ENCODE measurements at places on chromosomes 1 and 21. TPM values are rescaled to one million over a fixed set of nuclear protein-coding genes. Genes with fewer than 3 reads are reported as not detected.

Gene RGL1
- 40.4 TPM for total RNA-seq

GRCh38 chr21:38228537-38228936 is 28.3 kb upstream of the KCNJ15 start:
- DNase-seq, result no peak

- DNase-seq, result no peak
Observed at GRCh38 chr1:212237651-212238050, 47.6 kb upstream of the PPP2R5A start.

GRCh38 chr21:31837618-31838390 is 35.0 kb upstream of the HUNK start:
- DNase-seq, result no peak

DNA sequence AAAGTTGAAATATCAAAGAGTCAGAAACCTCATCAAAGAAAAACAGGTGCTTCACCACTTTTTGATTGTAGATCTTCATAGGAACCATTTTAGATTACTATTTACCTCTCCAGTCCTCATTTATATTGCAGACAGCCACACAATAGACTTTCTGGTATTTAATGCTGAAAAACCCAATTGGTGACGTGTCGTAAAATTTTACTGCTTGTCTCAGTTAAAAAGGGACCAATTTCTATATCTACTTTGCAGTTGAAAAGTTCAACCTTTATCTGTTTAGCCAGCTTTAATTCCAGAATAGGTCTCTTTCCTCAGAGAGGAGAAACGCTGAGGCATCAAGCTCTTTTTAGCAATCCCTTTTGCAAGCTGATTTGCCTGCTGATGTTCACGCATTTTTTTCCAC is 1722.4 kb downstream of the PLA2G4A start:
- no peak for DNase-seq

- no peak for DNase-seq
Observed at GRCh38 chr1:25815208-25816111, 4.3 kb upstream of the MTFR1L start.

Gene TFF1
- not detected for total RNA-seq

Gene MYBPH
- total RNA-seq, result not detected

DNA sequence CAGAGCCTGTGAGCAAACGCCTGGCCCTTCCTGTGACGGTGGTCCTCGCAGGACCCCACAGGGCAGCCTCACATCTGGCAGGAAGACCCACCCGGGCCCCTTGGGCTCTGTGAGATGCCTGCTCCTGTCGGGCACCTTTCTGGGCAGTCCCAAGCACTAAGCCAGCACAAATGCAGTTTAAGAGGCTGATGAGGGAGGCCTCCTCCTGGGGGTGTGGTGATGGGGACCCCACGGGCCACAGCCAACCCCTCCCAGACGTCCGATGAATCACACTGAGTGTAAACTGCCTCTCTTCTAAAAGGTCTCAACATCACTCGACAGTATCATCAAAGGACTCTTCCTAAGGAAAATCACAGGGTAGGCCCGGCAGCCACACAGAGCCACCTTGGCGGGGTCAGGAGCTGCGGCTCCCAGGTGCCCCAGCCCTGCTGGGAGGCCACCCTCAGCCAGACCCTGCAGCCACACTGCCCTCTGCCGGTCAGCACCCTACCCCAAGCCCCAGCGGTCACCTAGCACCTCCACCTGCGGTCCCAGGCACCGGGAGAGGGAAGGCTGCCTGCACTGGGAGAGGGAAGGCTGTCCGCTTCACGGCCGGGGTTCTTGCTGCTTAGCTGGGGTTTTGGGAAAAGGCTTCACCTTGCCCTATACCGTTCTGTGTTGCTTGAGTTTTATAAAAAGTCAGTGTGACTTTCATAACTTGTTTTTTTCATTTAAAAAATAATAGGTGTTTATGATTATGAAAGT is 3.9 kb upstream of the PRKCZ start:
- peak; percentile 58 for DNase-seq

DNA sequence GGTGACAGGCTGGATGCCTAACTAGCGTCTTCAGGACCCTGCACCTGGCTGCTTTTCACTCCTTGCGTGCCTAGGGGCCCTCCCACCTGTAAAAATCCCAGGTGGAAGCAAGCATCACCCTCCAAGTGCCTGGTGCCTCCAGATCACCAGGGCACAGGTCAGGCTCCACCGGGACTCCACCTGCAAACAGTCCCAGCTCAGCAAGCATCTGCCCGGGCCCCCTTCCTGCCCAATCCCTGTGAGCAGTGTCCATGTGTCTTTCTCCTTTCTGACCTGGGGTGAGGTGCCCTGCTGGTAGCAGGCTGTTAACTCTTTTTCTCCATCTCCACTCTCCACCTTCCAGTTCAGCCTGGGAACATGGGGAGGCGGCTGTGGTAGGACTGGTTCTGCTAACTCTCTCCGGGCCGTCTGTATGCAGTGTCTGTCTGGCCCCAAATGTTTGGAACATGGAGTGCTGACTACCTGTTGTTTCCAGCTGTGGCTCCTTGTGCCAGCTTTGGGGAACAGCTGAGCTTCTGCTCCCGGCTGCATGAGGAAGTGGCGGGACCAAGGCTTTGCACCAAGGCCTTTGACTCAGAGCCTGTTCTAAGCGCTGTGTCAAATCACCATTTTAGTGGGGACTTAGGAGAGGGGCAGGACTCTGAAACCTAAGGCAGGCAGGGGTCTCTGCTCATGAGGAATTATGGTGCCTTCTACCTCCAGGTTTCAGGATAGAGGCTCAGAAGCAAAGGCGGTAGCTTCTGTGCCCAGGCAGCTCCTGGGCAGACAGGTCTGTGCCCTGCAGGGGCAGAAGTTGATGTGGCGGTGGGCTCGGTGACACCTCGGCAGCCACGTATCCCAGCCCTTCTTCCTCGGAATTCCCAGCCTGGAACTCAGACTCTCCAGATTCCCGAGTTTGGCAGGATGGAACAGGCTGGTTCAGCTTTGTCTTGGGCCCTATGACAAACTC is 5.5 kb downstream of the GPR137B start:
- DNase-seq, result no peak

- peak; percentile 96 for DNase-seq
Observed at GRCh38 chr1:119647734-119648619, at the start of gene ZNF697. Gene ZNF697 (minus strand): TSS chr1:119648266. CDS start chr1:119626100, 22,166 bp downstream.

- DNase-seq, result peak; percentile 62
Observed at GRCh38 chr1:20367116-20367585, 76.5 kb downstream of the VWA5B1 start.

DNA sequence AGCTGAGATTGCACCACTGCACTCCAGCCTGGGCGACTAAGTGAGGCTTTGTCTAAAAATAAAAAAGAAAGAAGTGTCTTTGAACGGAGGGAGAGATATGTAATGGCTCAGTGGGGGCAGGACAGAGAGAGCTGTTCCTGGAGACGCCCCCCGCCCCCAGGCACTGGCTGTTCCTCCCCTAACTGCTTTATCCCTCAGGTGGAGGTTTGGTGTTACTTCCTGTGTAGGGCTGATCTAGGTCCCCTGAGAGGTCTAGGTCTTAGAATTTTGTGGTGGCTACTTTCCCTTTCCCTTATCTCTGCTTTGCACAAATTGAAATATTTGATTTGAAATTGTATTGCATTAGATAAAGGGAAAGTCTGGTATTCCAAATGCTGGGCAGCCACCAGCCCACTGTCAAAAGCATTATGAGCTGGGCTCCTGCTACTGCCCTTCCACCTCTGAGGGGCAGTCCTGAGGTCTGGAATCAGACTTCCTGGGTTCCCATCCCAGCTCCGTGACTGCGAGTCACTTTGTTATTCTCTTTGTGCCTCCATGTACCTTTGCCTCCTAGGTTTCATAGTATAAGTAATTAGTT is 134.8 kb upstream of the KIF26B start:
- no peak for DNase-seq

GRCh38 chr1:115291741-115292140 is 46.3 kb downstream of the NGF start:
- no peak for DNase-seq

Gene ZBTB8A
- 43.2 TPM for total RNA-seq

Gene BECN2
- not detected for total RNA-seq

Gene UBAP2L
- 35.5 TPM for total RNA-seq

DNA sequence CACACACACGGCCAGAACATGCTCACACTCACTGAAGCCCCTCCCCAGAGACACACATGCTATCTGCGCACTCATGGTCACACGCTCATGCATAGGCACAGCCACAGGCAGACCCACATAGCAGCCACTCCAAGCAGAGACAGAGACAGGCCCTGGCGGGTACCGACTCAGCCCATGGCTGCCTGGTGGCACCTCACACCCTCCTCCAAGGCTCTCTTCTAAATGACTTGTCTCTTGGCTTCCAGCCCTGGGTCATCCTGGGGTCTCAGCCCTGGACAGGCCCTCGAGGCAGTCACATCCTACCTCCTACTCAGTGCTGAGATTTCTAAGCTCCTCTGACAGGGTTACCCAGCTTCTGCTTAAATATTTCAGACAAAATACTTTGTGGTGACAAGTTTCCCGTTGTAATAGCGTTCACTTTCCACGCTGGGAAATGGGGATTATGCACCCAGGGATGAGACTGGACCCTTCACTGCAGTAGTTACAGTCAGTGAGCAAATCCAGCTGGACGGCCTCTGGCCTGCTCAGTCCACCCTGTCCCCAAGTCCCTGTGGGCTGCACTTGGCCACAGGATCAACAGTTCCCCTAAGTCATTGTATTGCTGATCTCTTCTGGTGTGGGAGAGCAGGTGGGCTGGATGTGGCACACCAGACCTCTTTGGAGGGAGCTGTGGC is 2.9 kb upstream of the NFASC start:
- no peak for DNase-seq

- DNase-seq, result no peak
Observed at GRCh38 chr1:161773791-161774190, 7.7 kb downstream of the ATF6 start.

Gene EVA1C
- 2.4 TPM for total RNA-seq

DNA sequence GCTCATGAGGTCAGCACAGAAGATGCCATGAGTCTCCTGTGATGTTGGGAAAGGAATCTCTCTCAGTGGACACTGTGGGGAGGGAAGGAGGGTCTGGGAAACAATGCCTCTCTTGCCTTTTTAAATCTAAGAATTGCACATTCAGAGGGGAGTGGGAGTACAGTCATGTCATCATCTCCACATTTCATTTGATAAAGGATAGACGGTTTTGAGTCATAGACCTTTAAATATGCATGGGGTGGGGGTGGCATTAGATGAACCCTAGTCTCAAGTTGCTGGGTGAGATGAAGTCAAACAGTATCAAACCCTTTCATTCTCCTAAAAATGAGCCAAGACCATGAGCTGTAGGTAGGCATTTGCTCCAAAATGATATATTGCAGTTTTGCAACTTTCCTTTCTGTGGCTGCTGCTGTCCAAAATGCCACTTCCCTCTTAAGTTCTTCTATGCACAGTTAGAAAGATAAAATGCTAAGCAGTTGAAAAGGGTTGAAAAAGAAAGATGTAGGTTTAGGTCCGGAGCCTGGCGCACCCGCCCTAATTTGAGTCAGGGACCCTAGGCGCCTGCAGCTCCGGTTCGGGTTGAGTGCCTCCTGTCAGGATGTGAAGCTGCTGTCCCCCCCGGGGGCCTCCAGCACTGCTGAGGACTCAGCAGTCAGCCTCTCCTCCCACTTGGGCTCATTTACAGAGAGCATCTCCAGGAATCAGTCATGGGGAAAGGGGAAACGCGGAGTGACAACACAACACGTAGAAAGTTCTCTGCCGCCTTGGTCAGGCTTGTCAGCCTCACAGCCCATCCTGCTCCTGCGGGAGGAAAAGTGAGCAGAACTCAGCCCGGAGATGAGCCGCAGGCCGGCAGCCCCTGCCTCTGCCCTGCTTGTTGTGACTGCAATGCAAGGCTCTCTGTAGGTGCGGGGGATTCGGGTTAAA is 479.3 kb upstream of the RUNX1 start:
- DNase-seq, result no peak

- DNase-seq, result no peak
Observed at GRCh38 chr1:93164816-93165215, 15.4 kb downstream of the TMED5 start.

GRCh38 chr1:35431173-35431599 is 126.0 kb downstream of the KIAA0319L start:
- no peak for DNase-seq

Gene FCAMR
- not detected for total RNA-seq

GRCh38 chr1:19662313-19662712 is 2.4 kb upstream of the HTR6 start:
- no peak for DNase-seq

DNA sequence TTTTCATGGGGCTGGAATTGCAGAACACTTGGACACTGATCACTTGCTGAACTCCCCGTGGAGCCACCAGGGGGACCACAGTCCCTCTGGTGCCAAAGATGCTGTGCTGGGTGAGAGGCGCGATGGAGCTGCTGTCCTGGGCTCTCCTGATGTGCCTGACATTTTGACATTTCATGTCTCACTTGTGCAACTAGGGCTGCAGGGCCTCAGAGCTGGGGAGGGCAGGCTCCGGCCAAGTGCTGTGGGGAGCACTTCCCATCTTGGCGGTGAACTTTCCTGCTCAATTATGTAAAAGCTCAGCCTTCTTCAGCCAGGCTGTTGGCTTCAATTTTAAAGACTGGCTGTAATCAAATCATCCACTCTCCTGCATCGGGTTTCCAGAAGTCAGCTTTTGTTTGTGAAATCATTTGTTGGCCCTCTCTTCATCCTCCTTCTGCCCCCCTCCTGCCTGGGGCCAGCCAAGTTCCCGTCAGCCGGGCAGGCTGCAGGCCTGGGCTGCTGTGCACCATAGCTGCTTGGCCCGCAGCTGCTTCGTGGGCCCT is 36.8 kb downstream of the KCNAB2 start:
- DNase-seq, result no peak

GRCh38 chr1:67479146-67479891 is 49.1 kb upstream of the SERBP1 start:
- no peak for DNase-seq

Gene DNM3
- total RNA-seq, result 76.2 TPM

DNA sequence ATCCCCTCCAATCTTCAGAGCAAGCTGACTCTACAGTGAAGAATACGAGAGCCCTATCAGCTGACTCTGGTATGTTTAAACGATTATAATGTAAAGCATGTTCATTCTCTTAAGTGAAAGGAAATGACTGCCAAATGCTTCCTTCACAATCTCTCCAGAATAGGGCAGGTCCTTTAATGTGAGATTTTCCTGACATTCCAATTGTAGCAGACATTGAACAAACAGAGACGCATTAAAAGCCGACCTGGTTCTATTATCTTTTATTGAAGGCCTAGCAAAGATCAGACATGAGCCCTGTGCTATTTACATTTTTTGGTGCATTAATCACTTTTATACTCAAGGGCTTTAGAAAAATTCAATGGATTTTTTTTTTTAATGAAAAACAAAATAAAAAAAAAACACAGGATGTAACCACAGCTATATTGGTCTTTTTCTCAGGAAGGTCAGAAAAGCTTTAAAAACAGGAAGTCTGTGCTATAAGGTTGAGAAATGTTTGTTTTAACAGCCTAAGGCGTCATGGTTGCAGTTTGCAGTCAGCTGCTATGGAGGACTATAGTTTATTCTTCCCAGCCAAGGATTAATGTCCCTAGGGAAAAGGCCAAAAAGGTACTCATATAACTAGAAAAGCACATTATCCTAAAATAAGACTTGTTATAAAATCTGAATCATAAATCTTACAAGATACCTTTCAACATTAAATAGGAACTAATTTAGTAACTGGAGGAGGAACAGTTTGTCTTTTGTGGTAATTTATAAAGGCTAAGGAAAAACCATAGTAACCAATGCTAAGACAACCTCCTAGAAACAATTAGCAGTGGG is 104.8 kb downstream of the RERE start:
- no peak for DNase-seq
